Airway epithelial cell (primary cell): ENCODE measurements at places on chromosomes 3 and 15. TPM values are rescaled to one million over a fixed set of nuclear protein-coding genes. Genes with fewer than 3 reads are reported as not detected.

Gene LRTM1
- not detected in 2 replicates for total RNA-seq

Gene PLA2G4E
- total RNA-seq: 3.7 and 5.1 TPM in 2 replicates

Gene PEAK1
- 2.6 and 6.2 TPM in 2 replicates for total RNA-seq

Gene ARHGAP31
- total RNA-seq: 1.1 and 2.3 TPM in 2 replicates

Gene WNT7A
- total RNA-seq: 12.5 and 16.9 TPM in 2 replicates

Gene FBXO40
- total RNA-seq: not detected in 2 replicates

Gene MAP6D1
- total RNA-seq: 3.7 and 4.2 TPM in 2 replicates

Gene DHFR2
- total RNA-seq: 2.5 and 2.9 TPM in 2 replicates

Gene SNTN
- not detected in 2 replicates for total RNA-seq

Gene CPA3
- not detected in 2 replicates for total RNA-seq

Gene AADACL2
- total RNA-seq: not detected in 2 replicates

Gene SNAP23
- total RNA-seq: 34.5 and 42.5 TPM in 2 replicates

Gene SLC28A2
- not detected in 2 replicates for total RNA-seq

Gene DIPK2A
- 22.3 and 42.9 TPM in 2 replicates for total RNA-seq

Gene HIGD2B
- total RNA-seq: not detected in 2 replicates

Gene GOLGA6A
- total RNA-seq: not detected in 2 replicates

Gene UROC1
- not detected in 2 replicates for total RNA-seq

Gene RPL35A
- total RNA-seq: 927 and 1,050 TPM in 2 replicates

Gene CD200R1
- not detected in 2 replicates for total RNA-seq

Gene GRIP2
- 0.28 TPM in 1 of 2 replicates, not detected in the other for total RNA-seq

Gene GPR62
- total RNA-seq: 0.23 TPM in 1 of 2 replicates, not detected in the other

Gene PCOLCE2
- total RNA-seq: 0.19 and 0.56 TPM in 2 replicates

Gene CLDN16
- 0.37 and 0.56 TPM in 2 replicates for total RNA-seq
